CD4-positive, alpha-beta memory T cell (primary cell): ENCODE measurements at places on chromosomes 16 and 17.

DNA sequence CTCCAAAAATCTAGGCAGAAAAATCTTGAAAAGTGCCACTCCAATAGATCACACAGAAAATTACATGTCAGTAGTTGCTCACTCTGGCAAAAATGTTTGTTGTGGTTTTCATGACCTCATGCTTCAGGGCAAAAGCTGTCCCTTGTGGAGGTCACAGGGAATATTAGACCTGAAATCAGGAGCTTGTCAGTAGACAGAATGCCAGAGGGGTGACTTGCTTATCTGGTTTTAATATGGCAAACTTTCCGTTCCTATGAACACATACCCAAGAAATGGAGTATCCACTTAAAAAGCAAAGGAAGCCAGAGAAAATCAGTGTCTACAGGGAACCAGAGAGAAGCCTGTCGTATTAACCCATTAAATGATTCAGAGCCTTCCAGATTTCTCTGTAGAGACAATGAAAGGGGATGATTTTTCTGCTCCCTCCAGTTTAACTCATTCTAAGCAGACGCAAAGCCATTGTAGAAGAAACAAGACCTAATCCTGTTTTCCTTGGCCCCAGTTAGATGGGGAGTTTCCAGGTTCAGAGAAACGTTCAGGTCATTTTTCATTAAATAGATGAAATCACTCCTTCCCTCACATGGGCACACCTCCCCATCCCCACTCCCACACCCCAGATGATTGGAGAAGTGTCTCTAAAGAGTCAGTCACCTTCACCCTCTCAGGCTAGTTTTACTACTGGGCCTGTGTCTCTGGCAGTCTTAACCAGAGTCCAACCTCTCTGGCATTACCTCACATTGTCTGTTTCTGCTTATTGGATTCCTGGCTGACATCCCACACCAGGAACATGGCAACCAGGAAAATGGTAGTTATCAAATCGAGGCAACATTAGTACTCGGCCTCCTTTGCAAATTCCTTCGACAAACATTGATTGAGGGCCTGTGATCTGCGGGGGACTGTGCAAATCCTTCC is 6.0 kb downstream of the SOX9 start:
- no peak for DNase-seq

- DNase-seq: no peak
Observed at GRCh38 chr17:17670701-17671305, 10.5 kb upstream of the RAI1 start.

DNA sequence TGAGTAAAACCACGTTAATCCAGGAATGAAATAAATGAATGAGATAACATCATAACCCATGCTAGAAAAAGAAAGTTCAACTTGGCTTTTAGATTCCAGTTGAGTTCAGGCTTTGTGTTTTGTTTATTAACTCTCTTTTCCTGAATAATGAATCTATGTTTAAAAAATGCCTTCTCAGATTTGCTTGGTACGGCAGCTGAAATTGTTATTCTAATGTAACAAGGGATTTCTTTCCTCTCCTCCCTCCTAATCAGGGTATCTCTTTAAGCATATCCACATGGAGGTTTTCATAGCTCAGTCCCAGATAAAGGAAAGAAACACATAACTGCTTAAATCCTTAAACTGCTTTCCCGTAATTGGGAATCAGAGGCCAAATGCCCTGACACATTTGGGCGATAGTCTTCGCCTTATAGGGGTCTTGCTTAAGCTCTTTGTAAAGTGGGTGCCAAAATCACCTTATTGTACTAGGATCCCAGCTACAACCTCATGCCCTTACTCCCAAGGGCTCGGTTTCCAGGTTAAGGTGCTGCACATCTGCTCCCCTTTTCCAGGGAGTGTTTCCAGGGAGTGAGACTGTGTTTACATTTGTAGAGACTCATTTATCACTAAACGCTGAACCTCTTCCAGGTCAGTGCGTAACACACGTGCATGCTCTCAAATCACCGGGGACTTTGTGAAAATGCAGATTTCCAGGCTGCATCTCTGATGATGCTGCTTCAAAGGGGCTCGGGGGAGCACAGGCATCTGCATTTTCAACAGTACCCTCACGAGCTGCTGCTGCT is 142.8 kb upstream of the FOXF1 start:
- no peak for DNase-seq

- DNase-seq: no peak
Observed at GRCh38 chr16:58094791-58095574, 34.2 kb downstream of the CFAP20 start.

DNA sequence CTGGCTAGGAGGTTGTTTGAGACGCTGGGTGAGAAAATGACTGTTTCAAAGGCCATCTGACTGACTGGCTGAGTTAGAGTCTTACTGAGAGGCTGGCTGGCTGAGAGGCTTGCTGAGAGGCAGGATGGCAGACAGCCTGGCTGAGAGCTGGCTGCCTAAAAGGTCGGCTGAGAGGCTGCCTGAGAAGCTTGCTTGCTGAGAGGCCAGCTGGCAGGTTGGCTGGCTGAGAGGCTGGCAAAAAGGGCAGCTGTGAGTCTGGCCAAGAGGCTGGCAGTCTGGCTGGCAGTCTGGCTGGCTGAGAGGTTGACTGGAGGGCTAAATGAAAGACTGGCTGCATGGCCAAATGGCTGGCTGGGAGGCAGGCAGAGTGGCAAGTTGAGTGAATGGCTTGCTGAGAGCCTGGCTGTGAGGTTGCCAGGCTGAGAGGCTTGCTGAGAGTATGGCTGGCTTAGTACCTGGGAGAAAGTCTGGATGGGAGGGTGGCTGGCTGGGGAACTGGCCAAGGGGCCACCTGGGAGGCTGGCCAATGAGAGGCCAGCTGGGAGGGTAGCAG is 35.3 kb upstream of the ACSM2B start:
- DNase-seq: no peak

DNA sequence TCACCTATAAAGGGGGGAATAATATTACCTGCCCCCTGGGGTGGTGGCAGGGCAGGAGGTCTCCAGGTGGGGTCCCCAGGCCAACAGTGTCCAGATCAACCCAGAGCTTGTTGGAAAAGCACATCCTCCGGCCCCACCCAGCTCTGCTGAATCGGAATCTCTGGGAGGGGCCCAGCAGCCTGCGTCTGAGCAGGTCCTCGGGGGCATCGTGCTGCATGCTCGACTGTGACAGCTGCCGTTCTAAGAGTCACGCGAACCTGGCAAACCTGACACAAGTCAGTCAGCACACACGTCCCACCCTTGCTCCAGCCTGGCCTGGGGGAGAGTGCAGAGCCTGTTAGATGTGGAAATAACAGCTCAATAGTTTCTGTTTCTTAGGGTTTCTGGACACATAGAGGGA is 72.3 kb downstream of the CRISPLD2 start:
- no peak for DNase-seq

- peak; percentile 89 for DNase-seq
Observed at GRCh38 chr16:84518804-84519341, 14.4 kb upstream of the MEAK7 start.

GRCh38 chr17:338442-339192 is 14.0 kb downstream of the RPH3AL start:
- no peak for DNase-seq

DNA sequence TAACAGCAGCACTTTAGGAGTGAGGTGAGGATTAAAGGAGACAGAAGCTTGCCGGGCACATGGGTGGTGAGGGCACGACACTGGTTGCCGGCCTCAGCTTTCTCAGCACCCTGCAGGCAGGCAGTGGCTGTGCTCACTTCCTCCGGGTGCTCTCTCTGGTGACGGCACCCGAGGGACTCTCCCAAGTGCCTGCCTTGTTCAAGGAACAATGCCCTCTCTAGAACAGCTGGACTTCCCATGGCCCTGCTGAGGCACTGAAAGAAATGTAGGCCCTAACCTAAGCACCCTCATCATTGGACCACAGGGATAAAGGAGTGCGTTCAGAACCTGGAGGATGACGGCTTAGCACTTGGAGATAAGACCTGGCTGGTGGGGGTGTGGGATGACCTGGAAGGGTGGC is 72.7 kb downstream of the N4BP1 start:
- DNase-seq: no peak

DNA sequence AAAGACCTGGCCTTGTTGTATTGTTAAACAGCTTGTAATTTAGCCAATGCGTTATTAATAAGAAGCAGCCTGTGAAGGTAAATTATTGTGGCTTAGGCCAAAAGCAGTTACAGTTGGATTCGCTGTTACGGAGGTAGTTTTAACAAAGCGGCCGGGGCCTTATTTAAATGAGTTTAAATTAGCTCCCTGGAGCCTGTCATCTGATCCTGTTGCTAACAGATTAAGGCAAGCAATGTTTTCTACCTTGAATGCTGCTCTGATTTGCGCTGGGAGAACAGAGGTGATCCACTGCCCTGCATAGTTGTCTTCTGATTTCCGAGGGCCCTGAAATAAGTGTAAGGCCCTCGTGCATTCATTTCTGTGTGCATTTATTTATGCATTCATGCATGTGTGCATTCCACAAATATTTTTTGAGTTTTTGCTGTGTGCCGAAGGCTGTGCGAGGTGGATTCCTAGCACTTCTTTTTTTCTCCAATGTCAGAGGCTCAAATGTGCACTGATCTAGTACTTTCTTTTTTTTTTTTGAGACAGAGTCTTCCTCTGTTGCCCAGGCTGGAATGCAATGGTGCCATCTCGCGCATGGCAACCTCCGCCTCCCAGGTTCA is 10.9 kb downstream of the SEC14L5 start:
- DNase-seq: no peak

GRCh38 chr17:67779098-67779672 is 46.1 kb upstream of the BPTF start:
- DNase-seq: peak; percentile 7

GRCh38 chr17:32010114-32010513 is 2.9 kb downstream of the LRRC37B start:
- no peak for DNase-seq

DNA sequence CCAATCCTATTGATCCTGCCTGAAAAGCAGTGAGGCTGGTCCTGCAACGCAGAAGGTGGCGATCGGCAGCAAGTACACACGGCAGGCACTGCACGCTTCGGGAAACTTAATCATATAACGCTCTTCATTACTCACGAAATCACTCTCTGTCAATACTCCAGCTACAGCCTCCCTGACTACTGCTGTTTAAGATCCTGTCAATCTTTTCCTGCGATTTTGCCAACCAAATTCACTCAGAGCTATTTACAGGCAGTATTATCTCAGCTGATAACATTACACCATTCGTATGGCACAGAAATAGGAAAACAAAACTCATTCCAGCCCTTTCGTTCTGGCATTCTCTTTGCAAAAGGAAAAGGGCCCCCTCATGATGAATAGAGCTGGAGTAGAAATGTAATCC is 262.4 kb upstream of the CDH8 start:
- no peak for DNase-seq

- no peak for DNase-seq
Observed at GRCh38 chr17:48213797-48214196, 106.2 kb downstream of the SNX11 start.

DNA sequence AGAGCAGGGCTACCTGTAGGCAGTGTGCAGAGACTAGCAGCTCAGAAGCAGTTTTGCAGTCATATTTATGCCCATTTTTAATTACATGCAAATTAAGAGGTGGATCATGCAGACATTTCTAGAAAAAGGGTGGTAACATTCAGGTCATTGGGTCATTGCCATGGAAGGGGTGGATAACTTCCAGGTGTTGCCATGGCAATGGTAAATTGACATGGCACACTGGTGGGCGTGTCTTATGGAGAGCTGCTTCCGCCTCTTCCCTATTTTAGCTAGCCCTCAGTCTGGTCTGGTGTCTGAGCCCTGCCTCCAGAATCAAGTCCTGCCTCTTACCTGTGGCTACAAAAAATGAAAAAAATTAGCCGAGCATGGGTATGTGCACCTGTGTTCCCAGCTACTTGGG is 2.8 kb upstream of the DNAI2 start:
- DNase-seq: no peak

DNA sequence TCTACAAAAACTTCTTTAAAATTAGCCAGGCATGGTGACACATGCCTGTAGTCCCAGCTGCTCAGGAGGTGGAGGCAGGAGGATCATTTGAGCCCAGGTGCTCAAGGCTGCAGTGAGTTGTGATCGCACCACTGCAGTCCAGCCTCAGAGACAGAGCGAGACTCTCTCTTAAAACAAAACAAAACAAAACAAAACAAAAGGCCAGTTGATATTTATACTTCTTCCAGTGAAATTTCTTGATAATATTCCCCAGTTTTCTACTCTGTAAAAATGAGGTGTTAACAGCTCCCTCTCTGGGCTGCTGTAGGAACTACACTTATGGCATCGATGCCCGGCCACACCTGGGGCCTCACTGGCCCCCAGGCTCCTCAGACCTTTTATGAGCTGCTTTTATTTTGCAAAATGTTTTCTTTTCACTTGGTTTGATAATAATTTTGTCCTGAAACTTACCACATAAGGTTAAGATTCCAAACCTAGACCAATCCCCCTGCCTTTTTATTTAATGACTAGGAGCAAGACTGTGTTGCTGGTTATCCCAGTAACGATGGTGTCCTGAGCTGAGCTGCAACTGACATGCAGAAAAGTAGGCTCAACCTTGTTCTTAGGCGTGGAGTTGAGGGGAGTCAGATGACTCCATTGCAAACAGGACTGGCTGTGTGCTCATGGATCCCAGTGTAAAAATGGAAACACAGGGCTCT is 17.6 kb downstream of the MAPK8IP3 start:
- peak; percentile 35 for DNase-seq

GRCh38 chr16:11235703-11235991 is 20.4 kb downstream of the SOCS1 start:
- DNase-seq: no peak

DNA sequence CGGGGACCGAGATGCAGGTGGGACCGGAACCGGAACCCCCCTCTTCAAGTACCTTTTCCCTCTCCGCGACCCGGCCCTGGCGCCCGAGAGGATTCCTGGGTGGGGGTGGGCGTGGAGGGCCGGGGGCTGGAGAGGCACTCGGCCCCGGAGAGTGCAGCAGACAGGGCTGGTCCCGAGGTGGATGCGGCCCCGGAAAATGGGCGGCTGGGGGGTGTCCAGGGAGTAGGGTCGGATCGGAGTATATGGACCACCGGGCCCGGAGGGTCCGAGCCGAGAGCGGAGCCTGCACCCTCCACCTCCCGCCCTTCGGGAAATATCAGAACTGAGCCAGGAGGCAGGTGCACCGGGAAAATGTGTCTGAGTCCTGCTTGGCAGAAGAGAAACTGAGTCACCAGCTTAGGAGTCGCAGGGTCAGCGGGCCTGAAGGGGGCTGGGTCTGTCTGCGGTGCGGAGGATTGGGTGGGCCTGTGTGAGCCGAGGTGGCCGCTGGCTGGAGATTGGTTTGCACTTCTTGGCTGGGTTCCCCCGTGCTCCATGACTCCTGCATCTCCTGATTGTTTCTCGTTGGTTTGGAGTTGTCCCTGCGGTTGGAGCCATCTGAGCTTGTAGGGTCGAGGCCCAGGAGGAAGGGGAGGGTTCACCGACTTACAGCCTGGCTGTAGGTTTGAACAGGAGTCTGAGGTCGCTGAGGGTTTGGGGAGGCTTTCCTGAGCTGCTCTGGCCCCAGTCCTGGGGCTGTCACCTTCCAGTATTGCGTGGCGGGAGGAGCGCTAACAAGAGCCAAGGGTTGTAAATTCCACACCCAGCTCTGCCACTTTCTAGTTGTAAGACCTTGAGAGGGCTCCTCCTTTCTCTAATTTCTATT is 518 bp downstream of the SH2B1 start:
- no peak for DNase-seq

- no peak for DNase-seq
Observed at GRCh38 chr17:43753493-43754129, 5.0 kb downstream of the SOST start.
